A549 treated with ZK216348 at 1 μM for 4 hours (cell line): ENCODE measurements at places on chromosomes 6 and 20. TPM values are rescaled to one million over a fixed set of nuclear protein-coding genes. Genes with fewer than 3 reads are reported as not detected.

KCNK16 gene
- total RNA-seq, result not detected in 5 replicates

HUS1B gene
- total RNA-seq, result 0.24 to 0.34 TPM (median 0.33 TPM) in 3 of 5 replicates, not detected in the others

MAP3K5 gene
- total RNA-seq, result 2.3 to 3.3 TPM (median 2.7 TPM) in 5 replicates

EIF6 gene
- 324 to 430 TPM (median 410 TPM) in 5 replicates for total RNA-seq

HDGFL1 gene
- not detected in 5 replicates for total RNA-seq

NTSR1 gene
- total RNA-seq, result 0.10 to 0.19 TPM (median 0.14 TPM) in 4 of 5 replicates, not detected in the other

SERINC1 gene
- total RNA-seq, result 49.1 to 91.9 TPM (median 85.1 TPM) in 5 replicates

ENPP1 gene
- 0.94 to 1.9 TPM (median 1.5 TPM) in 5 replicates for total RNA-seq

MYCT1 gene
- 0.05 to 0.11 TPM (median 0.08 TPM) in 4 of 5 replicates, not detected in the other for total RNA-seq

SRC gene
- total RNA-seq, result 101 to 173 TPM (median 163 TPM) in 5 replicates

BFSP1 gene
- 3.7 to 5.7 TPM (median 4.7 TPM) in 5 replicates for total RNA-seq

SPATA25 gene
- total RNA-seq, result 0.39 to 0.89 TPM (median 0.85 TPM) in 4 of 5 replicates, not detected in the other

FRMD1 gene
- total RNA-seq, result 0.22 TPM in 1 of 5 replicates, not detected in the others

RAET1L gene
- 0.32 to 0.49 TPM (median 0.38 TPM) in 3 of 5 replicates, not detected in the others for total RNA-seq

BPIFB4 gene
- not detected in 5 replicates for total RNA-seq

CST3 gene
- total RNA-seq, result 221 to 423 TPM (median 396 TPM) in 5 replicates

TMEM74B gene
- total RNA-seq, result 2.5 to 5.3 TPM (median 3.4 TPM) in 5 replicates

TCP11 gene
- total RNA-seq, result not detected in 5 replicates

HRH3 gene
- not detected in 5 replicates for total RNA-seq

BPIFB1 gene
- total RNA-seq, result 0.18 TPM in 1 of 5 replicates, not detected in the others

SEMG1 gene
- total RNA-seq, result not detected in 5 replicates

PPP1R14C gene
- 1.1 to 1.7 TPM (median 1.5 TPM) in 5 replicates for total RNA-seq

CLPSL1 gene
- not detected in 5 replicates for total RNA-seq

ZNF165 gene
- total RNA-seq, result 0.57 to 1.5 TPM (median 0.83 TPM) in 5 replicates

TRIM15 gene
- 0.09 TPM in 1 of 5 replicates, not detected in the others for total RNA-seq

BCAS1 gene
- 0.39 to 1.0 TPM (median 0.53 TPM) in 5 replicates for total RNA-seq
